Activated T-helper 9 cell treated with anti-CD3 and anti-CD28 coated beads, Interleukin-2, amount 50 U/mL, for 16 hours (primary cell): ENCODE measurements at places on chromosomes 2 and 18.

GRCh38 chr2:20222769-20223406, 2.0 kb downstream of the SDC1 start:
- DNase-seq = no peak

GRCh38 chr18:56532176-56532840, 106.1 kb downstream of the TXNL1 start:
- no peak for DNase-seq

GRCh38 chr2:15983496-15983895, 43.1 kb downstream of the MYCN start:
- DNase-seq = no peak

DNA sequence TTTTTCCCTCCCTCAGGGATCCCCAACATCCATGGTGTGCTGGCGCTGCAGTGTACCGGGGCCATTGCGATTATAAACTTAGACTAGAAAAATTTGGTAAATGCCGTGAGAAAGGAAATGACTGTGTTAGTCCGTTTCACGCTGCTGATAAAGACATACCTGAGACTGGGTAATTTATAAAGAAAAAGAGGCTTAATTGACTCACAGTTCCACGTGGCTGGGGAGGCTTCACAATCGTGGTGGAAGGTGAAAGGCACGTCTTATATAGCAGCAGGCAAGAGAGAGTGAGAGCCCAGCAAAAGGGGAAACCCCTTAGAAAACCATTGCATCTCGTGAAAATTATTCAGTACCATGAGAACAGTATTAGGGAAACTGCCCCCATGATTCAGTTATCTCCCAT, 44.3 kb downstream of the NTSR2 start:
- no peak for DNase-seq

DNA sequence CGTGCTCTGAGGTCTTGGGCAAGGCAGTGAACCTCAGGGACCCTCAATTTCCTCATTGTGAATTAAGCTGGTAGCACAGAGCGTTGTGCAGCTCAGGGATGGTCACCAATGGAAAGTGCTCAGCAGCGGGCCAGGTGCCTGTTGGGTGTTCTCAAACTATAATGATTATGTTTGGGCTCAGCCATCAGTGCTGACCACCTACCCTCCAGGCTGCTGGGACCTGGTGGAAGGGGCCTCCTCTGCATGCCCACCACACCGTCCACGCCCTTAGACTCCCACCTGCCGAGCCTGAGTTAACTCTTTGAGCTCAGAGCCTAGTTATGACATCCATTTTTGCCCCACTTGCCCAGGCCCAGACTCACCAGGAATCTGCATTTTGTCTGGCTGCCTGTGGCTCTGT, 35.0 kb downstream of the GLI2 start:
- DNase-seq = no peak

GRCh38 chr18:73980289-73980979, 167.2 kb downstream of the FBXO15 start:
- no peak for DNase-seq

DNA sequence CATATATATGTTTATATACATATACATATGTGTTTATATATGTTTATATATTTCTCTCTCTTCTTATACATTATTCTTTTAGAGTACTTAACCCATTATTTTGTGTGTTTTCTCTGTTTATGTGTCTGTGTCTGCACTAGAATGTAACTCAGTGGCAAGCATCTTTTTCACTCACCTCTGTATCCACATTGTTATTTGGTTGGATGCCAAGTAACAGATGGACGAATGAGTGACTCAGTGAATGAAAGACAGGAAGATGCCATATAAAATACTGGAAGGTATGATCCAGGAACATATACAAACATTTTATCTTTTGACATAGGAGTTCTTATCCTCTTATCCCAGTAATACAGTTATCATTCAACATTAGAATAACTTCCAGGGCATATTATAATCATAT, 684.8 kb downstream of the RNF144A start:
- no peak for DNase-seq

DNA sequence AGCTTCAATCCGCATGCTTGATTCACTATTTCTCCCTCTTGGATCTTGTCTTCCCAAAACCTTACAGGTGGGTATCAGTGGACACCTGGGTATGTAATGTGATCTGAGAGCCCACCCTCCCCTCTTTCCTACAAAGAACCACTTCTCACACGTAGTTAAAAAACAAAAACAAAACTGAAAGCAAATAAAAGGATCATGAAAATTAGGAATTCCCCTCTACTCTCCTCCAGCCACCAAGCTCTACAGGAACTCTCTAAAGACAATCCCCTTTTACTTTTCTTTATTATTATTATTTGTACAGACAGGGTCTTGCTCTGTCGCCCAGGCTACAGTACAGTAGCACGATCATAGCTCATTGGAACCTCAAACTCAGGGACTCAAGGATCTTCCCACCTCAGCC, 40.8 kb upstream of the MYO1B start:
- no peak for DNase-seq

DNA sequence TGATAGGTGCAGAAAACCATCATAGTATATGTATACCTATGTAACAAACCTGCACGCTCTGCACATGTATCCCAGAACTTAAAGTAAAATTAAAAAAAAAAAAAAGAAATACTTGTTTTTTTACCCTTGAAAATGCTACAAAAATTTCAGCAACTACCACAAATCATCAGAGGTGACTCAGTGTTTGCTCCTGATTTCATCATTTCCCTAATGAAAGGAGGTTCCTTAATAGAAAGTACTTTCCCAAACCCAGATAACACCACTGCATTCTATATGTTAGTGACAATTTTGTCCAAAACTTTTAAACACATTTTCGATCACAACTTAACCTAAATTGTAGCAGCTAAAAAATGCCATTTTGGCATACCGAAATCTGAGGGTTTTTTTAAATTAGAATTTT, 163.3 kb downstream of the SLC39A10 start:
- DNase-seq = no peak

DNA sequence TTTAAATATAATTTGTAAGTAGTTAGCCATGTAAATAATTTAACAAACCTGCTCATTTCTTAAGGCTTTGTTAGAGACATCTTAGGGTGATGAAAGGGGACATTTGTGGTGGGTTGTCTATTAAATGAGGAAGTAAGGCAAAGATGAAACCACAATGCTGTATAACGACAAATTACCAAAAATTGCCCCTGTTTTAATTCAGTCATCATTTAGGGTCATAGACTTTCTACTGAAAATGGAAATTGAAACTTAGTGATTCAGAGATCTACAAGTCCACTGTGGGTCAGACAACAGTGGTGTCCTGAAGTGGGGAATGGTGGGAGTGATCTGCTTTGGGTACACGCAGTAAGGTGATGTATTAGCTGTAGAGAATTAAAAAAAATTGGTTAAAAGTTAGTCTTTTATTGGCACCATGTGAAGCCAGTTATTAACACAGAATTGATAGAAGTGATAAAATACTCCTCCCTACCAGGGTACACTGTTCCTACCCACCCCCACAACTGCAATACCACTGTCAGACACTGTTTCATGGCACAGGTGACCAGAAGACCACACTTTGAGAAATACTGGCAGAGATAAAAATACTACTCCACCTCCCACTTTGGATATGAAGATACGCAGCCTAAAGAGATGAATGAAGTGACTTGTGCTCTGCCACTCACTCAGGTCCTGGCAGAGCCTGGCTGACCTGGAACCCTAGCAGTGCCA, 13.4 kb downstream of the CERS6 start:
- no peak for DNase-seq

DNA sequence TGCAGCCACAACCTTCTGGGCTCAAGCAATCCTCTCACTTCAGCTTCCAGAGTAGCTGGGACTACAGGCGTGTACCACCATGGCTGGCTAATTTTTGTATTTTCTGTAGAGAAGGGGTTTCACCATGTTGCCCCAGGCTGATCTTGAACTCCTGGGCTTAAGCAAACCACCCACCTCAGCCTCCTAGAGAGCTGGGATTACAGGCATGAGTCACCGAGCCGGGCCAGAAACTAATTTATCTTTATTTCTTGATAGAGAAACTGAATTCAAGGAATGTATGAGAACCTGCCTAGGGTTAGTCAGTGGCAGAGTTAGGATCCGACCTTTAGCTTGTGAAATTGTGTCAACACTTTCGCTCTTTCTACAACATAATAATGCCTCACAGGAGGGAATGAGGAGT, 19.3 kb upstream of the ITGAV start:
- no peak for DNase-seq

DNA sequence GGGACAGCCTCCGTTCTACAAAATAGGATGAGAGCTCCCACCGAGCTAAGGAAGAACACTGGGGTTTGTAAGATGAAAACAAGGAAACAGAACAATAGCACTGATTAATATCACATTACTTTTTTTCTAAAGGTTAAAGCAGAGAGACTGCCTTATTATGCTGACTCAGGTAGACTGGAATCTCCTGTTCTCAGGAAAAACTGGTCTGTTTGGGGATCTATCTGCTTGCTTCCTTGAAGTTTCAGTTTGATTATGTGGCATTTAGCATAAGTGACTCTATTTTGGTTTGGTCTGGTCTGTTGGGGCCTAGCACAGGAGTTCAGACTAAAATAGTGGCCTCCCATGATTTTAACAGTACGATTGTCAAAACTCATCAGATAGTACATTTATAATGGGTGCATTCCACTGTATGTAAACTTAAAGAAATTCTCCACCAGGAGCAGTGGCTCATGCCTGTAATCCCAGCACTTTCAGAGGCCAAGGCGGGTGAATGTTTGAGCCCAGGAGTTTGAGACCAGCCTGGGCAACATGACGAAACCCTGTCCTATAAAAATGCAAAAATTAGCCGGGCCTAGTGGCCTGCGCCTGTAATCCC, 64.1 kb upstream of the NDUFV2 start:
- DNase-seq = no peak

DNA sequence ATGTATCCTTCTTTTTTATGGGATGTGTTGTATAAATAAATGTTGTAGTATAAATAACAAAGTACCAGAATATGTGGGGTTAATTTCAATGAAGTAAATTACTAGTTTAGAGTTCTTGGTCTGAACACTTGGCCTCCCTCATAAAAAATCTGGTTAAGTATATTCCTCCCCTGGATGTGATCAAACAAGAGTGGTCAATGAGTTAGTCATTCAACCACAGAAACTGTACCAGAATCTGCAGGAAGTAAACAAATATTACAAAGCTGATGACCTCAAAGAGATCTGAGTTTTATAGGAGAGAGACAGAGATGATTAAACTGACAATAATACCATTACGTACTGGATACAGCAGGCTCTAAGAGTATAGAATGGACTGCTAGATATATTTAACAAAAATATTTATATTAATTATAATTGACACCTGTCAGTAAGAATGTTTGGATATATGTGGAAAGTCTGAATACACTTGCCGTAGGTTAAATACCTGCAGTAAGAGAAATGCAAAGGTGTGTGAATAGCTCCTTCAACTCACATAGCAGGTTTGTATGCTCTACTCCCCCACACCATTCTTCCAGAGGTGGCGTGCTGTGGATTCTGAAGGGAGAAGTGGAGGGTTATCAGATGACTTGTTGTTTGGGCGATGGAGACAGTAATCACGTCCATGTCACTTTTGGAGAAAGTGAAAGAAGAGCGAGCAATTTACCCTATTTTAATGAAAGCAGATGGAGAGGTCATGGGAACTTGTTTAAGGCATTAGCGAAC, 108.3 kb upstream of the LRATD1 start:
- no peak for DNase-seq
